IMR-90 (cell line): ENCODE measurements at places on chromosomes 16 and 17. TPM values are rescaled to one million over a fixed set of nuclear protein-coding genes. Genes with fewer than 3 reads are reported as not detected.

GRCh38 chr17:47695429-47696376 is 1.7 kb downstream of the TBKBP1 start:
- DNase-seq = no peak

DNA sequence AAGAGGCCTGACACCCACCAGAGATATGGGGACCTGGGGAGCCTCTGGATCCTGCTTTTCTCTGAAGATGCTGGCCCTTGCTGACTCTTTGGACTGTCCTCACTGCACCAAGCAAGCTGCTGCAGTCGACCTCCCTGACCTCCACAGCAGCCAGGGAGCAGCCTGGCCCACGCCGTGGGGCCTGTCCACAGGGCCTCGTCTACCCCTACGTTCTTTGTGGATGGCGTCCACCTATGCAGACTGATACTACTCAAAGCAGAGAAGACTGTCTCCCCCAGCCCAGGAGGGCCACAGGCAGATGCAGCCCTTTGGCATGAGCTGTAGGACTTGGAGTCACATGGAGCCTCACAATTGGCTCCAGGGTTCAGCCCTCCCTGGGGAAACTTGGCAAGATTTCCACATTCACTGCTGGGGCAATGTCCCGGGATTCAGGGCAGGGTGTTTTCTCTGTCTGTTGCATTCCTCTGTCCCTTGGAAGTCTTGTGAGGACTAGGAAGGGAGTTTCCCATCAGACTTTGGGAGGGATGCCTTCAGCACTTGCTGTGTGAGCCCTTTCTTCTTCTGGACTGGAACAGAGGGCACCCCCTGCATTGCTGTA is 152.2 kb downstream of the NTN1 start:
- DNase-seq = no peak

- DNase-seq = peak; percentile 7
Observed at GRCh38 chr17:70031341-70031740, 43.7 kb upstream of the KCNJ16 start.

The INCA1 gene
- under 0.01 and 0.18 TPM in 2 replicates for total RNA-seq

DNA sequence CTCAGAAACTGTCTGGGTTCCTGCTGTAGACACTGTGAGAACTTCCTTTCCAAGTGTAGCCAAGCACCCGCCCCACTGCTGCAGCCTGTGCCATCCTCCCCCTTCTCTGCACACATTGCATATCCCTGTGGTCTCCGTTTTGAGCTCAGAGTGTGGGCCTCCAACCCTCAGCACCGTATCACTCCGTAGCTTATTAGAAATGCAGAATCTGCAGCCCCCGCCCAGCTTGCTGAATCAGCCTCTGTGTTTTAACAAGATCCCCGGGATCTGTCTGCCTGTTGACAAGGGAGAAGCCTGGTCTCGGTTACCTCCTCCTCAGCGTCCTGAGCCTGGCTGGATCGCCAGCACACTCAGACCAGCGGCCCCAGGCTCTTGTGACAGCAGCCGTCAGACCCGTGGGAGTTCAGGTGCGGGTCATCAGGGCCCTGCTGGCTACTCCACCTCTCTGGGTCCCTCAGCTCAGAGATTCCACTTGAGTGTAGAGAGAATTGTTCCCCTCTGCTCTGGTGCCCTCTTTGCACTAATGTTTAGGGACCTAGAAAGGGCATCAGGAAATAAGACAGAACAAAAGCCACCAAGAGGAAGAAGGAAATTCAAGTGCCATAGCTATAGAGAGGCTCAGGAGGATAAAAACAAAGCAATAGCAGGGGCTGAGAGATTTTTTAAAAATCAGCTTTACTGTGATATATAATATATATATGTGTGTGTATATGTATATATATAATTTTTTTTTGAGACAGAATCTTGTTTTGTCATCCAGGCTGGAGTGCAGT is 92.3 kb downstream of the PITPNC1 start:
- peak; percentile 28 for DNase-seq

DNA sequence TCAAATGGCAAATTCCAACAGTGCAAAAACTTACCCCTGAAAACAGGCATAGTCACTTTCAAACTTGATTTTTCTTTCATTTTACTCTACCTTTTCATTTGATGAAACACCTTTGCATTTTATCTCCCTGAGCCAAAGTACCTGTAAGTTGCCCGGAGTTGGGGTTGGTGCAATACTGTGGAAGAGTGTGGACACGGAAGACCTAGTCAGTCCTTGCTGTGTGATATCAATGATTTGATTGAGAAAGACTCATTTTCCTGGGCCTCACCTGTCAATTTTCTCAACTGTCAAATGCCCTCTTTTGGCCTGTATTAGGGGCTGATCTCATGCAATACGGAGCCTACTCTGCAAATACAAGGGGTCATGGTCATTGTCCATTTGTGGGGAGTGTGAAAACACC is 22.6 kb downstream of the PITPNC1 start:
- DNase-seq = no peak

DNA sequence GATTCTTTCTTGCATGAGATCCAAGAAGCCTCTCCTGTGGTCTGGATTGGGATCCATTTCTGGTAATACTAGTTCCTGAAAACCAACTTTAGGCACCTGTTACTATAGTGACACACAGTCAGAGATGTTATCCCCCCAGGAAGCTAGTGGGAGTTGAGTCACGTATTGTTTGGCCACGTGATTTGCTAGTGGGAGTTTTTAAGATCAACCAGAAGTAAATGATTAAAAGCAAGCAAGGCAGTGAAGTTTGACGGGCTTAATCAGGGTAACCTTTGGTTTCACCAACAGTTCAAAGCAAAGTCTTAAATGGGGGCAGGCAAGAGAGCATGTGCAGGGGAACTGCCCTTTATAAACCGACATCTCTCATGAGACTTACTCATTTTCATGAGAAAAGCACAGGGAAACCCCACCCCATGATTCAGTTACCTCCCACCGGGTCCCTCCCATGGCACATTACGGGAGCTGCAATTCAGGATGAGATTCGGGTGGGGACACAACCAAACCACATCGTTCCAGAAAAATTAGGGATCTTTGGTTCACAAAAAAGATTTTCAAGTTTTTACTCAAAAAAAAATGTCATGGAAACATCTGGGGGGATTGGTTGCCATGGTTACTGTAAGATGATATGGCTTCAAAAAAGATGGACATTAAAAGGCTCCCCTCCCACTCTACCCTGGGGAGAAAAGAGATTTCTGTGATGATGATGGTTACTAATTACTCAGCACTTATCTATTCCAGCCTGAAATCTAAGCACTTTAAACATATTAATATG is 483.1 kb upstream of the ERCC4 start:
- DNase-seq = no peak

- DNase-seq = no peak
Observed at GRCh38 chr17:73623818-73624217, 20.4 kb downstream of the SDK2 start.

The PKMYT1 gene
- total RNA-seq = 1.8 and 2.8 TPM in 2 replicates

DNA sequence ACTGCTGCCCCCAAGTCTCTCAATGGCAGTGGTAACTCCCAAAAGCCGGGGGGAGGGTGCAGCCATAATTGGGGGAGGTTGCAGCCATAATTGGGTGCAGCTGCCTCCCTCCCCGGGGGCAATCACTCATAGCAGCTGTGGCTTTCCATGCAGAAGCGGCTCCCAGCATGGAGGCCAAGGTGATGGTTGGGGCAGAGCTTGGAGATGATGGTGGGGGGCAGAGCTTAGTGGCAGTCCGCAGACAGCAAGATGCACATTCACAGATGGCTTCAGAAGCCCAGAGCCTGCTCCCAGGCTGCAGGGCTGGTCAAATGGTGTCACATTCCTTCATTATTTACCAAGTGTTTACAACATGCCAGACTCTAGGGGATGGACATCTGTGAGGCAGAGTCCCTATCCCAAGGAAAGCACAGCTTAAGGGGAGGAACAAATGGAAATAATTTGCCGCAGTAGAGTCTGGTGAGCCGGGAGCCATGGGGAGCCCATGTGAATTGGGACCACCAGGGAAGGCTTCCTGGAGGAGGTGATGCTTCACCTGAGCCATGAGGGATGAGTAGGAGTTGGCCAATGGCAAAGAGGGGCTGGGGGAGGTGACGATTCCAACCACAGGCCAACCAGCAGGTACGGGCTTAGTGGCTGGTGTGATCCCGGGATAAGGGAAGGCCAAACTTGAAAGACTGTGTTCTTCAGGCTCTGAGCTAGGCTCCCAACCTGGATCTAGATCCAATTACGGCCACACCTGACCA is 8.1 kb downstream of the DOC2B start:
- no peak for DNase-seq

DNA sequence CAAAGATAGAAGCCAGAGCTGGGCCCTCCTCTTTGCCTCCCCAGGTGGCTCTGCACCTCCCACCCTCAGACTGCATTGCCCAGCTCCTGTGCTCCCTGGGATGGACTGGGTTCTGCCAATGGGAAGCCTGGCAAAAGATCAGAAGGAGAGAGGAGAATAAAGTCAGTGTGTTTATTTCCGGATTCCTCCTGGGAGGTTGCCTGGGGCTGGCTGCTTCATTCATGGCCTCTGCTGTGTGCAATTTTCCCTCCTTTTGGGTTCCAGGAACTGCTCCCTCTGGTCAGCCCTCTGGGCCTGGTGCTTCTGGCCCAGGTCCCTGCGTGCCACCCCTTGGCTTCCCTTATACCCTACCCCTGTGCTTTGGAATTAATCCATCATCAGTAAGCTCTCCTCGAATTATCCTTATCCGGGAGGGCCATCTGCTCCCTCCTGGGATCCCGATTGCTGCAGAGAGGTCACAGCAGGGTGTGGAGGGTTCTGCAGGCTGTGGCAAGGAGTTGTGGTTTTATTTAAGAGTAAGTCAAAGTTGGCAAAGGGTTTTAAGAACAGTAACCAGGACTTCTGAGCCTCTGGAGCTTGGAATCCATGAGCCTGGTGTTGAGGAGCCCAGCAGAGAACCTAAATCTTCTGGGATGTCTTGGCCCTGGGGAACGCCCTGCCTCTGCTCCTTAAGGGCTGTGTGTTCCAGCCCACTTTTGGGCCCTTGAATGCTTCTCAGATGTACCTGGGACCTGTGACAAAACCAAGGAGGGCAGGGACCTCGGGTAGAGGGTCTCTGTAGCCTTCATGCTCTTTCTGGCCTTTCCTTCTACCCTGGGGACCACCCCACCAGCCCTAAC is 8.2 kb upstream of the MMP2 start:
- no peak for DNase-seq

- peak; percentile 32 for DNase-seq
Observed at GRCh38 chr16:59021751-59022150, 287.6 kb upstream of the GOT2 start.

GRCh38 chr16:80802138-80802537 is 2.3 kb downstream of the CDYL2 start:
- DNase-seq = no peak

DNA sequence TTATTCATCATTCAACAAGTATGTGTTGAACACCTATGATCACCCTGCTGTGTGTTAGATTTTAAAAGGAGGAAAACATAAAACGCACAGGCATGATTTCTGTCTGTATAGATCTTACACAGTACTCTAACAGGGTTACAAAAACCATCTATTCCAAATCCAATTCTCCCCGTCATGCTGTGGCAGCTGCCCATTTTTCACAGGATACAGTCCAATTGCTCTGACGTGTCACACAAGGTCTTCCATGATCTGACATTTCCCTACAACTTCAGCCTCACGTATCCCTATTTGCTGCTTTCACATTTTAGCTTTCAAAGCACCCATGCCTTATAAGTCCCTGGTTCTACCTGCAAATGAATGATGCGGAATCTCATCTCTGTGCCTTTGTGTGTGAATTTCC is 67.0 kb upstream of the CNTNAP4 start:
- DNase-seq = no peak

DNA sequence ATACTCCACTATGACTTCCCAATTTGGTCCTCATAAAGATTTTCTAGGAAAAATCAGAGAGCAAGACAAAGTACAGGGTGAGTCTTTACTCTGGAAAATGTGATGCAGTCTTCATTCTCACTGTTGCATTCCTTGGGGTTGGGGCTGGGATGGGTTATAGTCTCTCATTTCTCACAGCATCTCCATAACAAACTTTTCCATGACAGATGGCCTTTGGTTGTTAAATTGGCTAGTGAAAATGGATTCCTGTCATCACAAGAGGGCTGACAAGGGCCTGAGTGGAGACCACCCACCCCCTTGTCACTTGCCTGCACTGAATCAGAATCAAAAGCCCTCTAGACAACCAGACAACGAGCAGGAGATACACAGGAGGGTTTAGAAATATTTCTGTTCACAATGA is 174.6 kb downstream of the AATF start:
- no peak for DNase-seq

The JPH3 gene
- under 0.01 TPM in 1 of 2 replicates, not detected in the other for total RNA-seq

- no peak for DNase-seq
Observed at GRCh38 chr16:57089406-57089805, 3.0 kb upstream of the CPNE2 start.

DNA sequence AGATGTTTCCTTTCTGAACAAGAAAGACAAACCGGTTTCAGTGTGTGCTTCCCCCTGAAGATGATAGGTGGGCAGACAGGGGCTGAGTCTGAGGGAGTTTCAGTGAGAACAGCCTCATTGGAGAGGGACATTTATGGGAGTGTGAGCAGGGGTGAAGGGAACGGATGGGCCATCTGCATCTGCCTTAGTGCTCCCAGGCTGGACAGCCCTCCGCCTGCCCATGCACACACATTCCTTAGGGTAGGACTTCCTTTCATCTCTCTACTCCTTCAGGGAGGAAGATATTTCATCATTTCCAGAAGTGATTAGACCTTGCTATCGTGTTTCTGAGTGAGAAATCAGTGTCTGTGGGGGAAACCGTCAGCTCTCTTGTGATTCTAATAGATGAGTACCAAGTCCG is 3.8 kb downstream of the SHISA6 start:
- no peak for DNase-seq

DNA sequence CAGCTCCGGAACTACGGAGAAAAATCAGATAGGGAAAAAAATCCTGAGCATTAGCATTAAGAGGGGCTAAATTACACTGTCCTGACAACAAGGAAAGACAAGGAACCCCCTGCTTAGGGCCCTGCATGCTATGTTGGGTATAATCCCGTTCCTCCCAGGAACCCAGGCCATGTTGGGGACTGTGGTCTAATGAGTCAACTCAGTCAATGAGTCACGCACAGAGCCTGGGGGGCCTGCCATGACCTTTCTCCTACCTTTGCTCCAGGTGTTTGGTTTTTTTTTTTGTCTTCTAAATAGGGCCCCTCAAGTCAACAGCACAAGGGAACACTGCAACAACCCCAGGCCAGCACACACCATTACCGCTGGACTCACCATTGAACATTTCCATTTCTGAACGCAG is 8.9 kb upstream of the ZNF200 start:
- DNase-seq = no peak

DNA sequence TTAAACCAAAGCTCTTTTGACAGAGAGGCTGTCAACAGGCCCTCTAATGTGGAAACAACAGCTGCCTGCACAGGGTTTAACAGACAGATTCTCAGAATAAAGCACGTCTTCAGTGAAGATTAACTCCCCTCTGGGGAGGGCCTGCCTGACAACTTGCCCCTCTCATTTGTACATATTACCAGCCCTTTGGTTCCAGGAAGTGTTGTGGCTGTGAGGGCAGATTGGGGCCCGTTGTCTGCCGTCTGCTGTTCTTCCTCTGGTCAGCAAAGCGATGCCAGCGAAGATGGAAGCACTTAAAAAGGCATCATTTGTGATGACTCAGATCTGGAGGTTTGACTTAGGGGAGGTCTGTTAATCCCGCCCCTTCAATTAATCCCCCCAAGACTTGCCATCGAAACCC is 177.0 kb upstream of the IRX6 start:
- DNase-seq = no peak

The ADGRG3 gene
- total RNA-seq = not detected in 2 replicates
